ENCODE measurements at places on chromosomes 12 and 14.

DNA sequence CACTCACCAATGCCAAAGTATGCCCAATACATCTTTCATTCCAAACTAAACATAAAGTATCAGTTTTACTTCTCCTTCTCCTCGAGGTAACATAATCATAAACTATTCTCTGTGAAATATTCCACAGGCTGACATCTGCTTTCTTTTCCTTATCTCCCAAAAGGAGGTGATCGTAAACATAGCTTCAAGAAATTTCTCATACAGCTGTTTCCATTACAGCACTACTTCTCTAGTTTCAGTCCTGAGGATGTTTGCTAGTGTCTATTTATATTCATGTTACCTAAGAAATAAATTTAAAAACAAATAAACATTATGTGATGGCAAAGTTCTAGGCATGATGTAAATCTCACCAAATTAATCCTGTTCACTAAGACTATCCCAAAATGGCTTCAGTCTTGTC, 90.1 kb upstream of the CPSF6 start:
- no peak for DNase-seq

- DNase-seq = no peak
Measured at GRCh38 chr12:113766131-113766878, 199.8 kb downstream of the RBM19 start.

DNA sequence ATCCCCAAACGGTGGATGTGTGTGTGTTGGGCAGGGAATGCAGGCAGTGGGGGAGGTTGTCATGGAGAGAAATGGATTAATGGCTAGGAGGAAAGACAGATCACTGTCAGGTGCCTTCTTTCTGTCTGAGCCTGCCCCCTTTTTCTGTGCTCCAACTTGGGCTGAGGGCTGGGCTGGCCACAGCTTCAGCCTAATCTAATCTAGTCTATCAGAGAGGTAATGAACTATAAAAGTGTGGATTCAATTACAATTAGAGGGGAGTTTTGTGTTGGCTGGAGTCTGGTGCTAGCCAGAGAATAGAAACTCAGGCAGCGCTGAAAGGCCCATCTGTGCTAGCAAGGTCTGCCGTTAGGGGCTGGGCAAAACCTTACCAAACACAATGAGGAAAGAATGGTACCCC, 41.2 kb downstream of the NEUROD4 start:
- no peak for DNase-seq

- peak; percentile 43 for DNase-seq
Measured at GRCh38 chr12:31228811-31229792, 96.8 kb downstream of the SINHCAF start.

DNA sequence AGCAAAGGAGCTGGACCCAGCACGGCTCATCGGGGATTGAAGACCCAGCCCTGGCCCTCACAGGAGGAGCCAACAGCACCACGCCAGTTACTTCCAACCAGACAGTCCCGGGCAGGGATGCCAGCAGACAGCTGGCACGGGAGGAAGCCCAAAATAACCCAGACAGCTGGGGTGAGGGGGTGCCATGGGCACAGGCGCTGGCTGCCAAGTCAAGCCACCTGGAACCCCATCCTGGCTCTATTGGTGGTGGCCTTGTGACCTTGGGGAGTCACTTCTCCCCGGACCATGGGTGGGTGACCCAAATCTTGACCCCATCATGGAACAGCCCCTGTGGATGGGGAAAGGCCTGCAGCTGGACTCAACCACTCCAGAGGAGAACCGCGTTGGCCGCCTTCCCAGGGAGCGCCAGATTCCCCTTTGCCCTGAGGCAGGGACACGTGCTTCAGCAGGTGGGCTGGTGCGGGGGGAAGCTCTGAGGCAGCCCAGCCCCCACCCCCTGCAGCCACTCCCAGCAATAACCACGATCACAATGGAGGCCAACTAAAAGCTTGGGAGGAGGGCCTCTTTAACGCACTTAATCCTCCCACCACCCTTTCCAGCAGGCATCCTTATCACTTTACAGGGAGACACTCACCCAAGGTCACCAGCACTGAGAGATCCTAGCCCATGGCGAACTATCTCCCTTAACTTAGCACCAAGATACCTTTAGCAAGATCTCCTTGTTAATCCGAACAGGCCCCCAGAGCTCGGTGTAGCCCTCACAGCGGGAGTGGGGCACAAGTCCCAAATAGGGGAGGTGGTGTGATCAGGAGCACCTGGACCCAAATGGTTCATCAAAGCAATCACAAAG, 4.7 kb upstream of the RHOF start:
- peak; percentile 25 for DNase-seq

DNA sequence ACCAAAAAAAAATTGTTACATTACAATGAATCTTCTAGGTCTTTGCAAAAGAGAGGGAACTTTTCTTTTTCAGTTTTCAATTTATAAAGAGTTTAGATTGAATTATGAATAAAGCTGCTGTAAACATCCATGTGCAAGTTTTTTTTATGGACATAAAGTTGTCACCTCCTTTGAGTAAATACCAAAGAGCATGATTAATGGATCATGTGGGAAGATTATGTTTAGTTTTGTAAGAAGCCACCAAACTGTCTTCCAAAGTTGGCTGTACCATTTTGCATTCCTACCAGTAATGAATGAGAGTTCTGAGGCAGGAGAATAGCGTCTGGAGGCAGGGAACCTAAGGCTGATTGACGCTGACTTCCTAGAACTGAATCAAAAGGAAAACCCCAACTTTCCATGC, 30.2 kb downstream of the LEMD3 start:
- no peak for DNase-seq

DNA sequence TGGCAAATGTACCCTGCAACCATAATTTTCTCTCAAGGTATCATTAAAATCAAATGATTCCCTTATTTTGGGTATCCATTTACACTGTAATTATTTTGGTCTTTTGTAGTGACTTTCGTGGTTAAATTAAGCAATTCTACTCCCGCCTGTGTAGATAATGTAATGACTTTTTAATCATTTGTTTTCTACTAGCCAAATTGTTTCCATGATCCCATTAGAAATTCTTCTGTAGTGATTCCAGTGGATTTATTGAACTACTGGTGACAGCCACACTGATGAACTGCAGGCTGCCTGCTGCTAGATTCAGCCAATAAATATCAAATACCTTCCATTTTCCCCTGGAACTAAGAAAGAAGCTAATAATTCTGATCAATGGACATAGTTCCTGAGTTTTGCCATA, 96.0 kb downstream of the WIF1 start:
- no peak for DNase-seq

- no peak for DNase-seq
Measured at GRCh38 chr12:88925454-88925853, 345.2 kb upstream of the KITLG start.

DNA sequence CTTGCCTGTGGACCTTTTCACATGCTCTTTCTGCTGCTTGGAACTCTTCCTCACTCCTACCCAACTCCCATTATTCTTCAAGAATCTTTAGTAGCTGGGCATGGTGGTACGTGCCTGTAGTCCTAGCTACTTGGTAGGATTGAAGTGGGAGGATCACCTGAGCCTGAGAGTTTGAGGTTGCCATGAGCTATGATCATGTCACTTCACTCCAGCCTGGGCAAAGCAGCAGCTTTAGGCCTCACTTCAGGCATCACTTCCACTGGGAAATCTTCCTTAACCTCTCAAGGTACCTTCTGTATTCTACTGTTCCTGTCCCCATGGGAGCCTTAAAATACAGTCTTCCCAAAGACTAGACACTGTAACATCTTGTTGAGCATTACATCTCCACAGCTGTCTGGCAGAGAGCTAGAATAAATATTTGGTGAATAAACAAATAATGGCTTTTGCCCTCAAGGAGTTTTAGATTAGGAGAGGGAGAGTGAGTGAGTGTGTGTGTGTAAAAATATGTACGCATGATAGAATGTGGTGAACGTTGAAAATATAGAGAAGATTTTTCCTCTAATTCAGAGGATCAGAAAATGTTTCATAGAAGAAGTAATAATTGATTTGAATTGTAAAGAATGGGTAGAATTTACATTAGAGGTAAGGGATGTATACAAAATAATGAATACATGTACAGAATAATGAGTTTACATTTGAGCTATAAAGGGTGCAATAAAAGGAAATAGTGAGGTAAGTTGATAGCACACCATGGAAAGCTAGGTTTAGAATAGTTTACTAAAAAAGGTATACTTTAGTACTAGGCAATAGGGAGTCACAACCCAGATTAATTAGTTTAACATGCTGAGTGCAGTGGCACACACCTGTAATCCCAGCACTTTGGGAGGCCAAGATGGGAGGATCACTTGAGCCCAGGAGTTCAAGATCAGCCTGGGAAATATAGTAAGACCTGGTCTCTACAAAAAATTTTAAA, 29.2 kb upstream of the BMAL2 start:
- DNase-seq = no peak

GRCh38 chr12:112331886-112332285, 50.3 kb downstream of the HECTD4 start:
- DNase-seq = no peak

GRCh38 chr14:59829469-59830337, 40.9 kb downstream of the RTN1 start:
- DNase-seq = no peak

DNA sequence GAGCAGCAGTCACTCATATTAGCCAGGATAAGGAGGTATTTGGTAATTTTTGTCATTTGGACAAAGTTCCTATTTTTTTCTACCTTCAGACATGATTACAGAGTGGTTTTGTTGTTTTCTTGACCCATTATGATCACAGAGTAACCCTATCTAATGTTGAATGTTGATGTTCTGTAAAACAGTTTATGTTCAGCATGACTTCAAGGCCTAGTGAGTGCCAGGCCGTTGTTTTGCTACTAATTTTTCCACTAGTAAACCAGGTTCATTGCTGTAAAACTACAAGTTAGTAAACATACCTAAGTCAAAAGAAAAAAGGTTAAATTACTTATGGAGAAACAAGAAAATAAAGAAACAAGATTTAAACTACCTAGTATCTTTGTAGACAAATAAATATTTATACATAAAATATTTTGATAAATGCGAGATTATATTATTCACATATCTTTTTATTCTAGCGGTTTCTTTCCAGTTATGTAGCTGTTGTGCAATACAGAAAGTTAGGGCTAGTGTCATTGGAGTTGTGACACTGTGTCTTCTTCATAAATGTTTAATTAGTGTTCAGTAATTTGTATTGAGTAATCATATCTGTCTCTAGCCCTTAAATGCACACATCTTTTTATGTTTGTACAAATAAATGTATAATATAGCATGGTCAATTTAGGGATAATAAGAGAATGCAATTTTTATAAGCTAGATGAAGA, 16.5 kb downstream of the ETNK1 start:
- DNase-seq = no peak

DNA sequence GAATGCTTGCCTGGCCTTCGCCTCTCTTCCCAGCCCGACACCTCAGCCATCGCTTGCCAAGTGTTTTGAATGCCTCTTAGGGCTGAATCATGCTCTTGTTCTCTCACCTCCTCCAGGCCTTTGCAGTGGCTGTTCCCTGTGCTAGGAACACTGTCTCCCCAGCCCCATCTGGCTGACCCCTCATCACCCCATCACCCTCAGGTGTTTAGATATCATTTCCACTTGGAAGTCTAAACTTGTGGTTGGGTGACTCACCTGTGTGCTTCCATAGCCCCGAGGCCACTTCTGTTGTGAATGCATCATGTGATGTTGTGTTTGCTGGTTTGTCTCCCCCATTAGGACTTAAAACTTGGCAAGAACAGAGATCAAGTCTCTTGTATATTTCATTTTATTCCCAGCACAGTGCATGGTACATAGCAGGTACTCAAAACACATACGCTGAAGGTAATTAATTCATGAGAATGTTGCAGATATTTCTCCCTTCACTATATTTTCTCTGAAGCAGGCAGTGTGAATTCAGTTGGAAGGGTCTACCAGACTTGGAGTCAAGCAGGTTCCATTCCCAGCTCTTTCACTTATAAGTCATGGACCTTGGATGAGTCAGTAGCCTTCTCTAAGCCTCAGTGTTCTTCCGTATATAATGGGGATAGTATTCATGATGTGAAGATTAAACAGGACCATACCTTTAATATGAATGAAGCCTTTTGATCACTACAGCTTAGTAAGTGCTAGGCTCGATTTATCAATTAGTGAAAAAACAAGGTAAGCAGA, 67.8 kb downstream of the HRK start:
- no peak for DNase-seq

DNA sequence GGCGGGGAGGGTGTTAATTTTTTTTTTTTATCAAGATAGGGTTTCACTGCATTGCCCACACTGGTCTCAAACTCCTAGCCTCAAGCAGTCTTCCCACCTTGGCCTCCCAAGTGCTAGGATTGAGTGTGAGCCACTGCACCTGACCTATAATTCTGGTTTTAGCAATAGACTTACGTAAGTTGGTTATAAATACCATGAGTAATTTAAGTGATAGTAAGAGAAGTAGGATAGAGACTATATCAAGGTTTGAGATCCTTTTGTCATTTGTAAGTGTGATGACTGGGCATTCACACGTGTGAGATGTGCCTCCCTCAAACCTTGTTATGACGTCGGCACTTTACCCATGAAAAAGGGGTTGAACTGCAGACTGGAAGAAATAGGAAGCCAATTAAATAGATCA, 22.5 kb downstream of the SINHCAF start:
- DNase-seq = no peak

GRCh38 chr14:58783792-58784511, 146.2 kb downstream of the DACT1 start:
- DNase-seq = no peak

GRCh38 chr14:61132336-61132735, 148.8 kb downstream of the TMEM30B start:
- DNase-seq = no peak

All from nucleus accumbens (tissue), 56 donors.